Left ventricle myocardium superior (tissue), 1 donor: ENCODE measurements at places on chromosomes 16 and 17. TPM values are rescaled to one million over a fixed set of nuclear protein-coding genes. Genes with fewer than 3 reads are reported as not detected.

PTGES3L gene
- total RNA-seq, result 50.7 TPM

SLC5A11 gene
- not detected for total RNA-seq

SCGB1C2 gene
- not detected for total RNA-seq

KRTAP4-6 gene
- not detected for total RNA-seq

TMEM204 gene
- total RNA-seq, result 28.8 TPM

ACSM2A gene
- total RNA-seq, result not detected

TIGD7 gene
- total RNA-seq, result 7.6 TPM

- DNase-seq, result no peak
Measured at GRCh38 chr17:77649717-77650211, 308.7 kb upstream of the TNRC6C start.

DNA sequence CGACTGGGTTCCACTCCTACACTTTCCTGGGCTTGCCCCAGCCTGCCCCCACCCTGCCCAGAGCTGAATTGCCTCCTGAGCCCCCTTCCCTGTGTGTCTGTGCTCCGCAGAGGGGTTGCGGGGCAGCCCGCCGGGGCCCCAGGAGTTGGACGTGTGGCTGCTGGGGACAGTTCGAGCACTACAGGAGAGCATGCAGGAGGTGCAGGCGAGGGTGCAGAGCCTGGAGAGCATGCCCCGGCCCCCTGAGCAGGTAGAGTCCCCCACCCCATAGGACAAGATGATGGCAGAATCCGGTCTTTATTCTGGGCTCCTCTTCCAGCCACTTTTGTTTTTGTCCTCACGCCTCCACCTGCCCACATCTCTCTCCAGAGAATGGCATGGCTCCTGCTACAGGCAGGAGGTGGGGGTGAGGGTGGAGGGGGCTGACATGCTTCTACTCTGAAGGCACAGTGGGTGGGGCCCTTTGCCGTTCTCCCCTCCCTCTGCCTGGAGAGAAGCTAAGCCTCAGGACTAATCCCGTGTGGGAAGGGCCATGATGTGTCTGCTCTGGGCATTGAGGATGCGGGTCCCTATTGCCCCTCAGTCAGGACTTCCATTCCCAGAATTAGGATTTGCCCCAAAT, 3.5 kb downstream of the ACBD4 start:
- no peak for DNase-seq

DNA sequence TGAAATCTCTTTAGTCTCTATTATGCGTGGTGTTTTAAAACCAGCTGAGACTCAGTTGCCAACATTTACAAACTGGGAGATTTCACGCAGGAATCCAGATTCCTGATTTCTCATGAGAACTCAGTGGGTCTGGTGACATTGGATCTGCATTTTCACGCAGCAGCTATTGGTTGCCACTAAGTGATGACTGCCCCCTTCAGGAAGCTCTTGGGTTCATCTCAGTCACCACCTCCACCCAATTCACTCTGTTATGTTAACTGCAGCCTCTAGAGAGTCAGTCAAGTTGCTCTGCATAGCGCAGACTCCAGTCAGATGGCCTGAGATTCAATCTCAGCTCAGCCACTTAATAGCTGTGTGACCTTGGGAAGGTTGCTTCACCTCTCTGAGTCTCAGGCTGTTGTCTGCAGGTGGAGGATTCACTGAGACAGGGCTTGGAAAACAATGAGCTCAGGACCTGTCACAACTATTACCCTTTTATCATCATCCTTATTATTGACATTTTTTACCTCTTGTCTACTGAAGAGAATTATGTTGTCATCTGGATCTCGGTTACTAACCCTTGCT, 6.4 kb downstream of the SHISA9 start:
- DNase-seq, result no peak

DNA sequence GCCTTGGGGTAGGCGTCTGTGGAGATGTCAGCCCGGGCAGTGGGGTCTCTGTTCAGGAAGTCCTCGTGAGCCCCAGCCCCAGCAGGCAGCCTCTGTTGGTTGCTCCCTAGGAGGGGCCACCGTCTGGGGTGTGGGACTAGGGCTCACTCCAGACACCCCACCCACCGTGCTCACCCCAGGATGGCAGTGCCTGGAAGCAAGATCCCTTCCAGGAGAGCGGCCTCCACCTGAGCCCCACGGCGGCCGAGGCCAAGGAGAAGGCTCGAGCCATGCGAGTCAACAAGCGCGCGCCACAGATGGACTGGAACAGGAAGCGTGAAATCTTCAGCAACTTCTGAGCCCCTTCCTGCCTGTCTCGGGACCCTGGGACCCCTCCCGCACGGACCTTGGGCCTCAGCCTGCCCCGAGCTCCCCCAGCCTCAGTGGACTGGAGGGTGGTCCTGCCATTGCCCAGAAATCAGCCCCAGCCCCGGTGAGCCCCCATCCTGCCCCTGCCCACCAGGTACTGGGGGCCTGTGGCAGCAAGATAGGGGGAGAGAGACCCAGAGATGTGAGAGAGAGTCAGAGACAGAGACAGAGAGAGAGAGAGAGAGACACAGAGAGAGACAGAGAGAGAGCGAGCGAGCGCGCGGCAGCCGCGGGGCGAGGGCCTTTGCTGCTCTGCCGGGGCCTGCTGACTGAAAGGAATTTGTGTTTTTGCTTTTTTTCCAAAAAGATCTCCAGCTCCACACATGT, 9.8 kb downstream of the NTHL1 start:
- DNase-seq, result peak; percentile 46

DNA sequence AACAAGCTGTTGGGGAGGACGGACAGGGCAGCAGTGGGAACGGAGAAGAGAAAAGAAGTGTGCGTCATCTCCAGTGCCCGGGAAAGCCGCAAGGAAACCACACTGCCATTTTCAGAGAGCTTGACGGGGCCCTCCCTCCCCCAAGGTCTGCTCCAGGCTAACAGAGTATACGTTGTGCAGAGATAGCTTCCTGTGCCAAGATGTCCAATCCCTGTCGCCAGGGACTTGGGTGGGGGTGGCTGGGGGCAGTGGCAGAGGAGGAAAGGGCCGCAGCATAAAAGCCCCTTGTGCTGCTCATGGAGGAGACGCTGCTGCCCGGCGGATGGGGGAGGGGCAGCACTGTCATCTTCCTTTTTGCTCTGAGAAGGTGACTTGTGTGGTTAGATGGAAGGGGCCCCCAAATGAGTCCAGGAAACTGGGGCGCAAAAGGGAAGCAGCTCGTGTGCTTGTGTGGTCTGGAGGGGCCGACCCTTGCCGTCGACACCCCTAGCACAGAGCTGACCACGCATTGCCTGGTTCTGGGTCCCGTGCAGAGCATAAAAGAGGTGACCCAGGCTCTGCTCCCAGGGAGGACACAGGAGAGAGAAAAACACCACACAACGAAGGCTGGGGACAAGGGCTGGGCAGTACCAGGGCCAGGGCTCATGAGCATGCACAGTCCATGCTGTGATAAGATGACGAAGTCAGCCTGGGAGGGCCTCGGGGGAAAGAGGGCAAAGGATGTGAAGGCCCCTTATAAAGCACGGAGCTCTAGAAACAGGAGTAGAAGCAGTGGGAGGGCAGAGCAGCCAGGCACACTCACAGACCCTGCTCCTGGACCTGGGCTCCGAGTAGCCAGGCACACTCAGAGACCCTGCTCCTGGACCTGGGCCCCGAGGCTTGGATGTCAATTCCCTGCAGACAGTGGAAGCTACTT, 372.7 kb downstream of the SLC39A11 start:
- DNase-seq, result no peak

- DNase-seq, result no peak
Measured at GRCh38 chr17:81179220-81179619, 13.2 kb upstream of the AATK start.

DNA sequence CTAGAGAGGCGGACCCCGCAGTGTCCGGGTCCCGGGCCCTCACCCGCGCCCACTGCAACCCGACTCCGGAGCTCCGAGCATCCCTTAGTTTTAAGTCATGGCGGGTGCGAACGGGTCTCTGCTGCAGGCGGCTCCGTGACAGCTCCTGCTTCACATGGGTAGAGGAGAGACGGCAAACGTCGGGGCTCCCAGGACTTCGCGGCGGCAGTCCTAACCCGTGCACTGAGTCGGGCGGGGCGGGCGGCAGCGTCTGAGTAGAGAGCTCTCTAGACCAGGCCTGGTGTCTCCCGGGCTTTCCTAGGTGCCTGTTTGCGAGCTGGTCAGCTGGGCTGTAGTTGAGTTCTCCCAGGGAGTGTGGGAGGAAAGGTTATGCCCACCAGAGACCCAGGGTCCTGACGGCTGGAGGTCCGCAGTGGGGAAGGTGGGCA, 345 bp downstream of the TSC2 start:
- no peak for DNase-seq

DNA sequence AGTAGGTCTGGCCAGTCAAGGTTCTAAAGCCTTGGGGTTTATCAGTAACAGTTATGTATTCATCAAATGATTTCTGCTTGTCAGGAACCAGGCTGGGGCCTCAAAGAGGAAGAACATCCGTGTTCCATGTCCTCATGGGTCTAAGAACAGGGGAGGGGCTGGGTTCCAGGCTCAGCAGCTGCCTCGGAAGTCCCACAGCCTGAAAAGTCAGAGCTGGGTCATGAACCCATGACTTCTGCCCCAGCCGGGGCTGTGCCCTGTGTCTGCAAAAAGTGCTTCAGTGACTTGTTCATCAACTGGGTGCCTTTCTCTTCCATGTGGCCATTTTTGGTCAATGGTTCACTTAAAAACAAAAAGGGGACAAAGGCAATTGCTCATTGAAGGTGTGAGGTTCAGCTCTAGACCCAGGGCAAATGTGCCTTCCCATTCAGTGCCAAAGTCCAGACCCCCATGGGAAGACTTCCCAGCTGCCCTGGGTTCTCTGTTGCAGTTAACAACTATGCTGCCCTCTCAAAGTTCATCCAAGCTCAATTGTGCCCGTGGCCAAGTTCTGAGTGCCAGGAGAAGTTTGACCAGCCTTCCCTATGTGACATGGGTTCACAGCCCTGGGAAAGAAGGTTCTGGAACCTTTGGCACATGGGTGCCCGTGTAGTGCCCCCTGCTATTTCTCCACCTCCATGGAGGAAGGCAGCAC, 18.5 kb downstream of the TBKBP1 start:
- DNase-seq, result no peak

DNA sequence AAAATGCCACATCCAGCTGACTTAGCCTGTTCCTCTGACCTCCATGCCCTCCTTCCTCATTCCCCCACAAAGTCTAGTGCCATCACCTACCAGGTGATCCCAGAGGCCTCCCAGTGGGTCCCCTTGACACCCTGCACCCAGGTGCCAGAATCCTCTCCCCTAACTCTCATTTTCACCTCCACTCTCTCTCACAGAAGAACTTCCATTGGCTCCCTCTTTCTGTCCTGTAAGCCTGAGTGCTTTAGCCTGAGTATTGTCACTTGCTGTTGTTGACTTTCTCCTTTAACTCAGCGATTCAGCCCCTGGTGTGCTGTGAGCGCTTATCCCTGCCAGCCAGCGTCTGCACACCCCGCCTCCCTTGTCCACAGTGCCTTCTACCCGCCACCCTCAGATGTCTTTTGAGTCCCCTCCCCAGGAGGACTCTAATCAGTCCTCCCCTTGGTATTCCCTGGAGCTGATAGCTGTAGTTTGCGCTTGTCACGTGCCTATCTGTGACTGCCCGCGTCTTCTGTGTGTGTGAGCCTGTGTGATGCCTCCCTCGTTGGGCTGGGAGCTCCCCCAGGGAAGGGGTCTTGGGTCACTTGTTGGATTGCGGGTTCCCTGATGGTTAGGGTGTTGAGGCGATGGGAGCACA, 31.9 kb downstream of the ARHGAP23 start:
- no peak for DNase-seq

DNA sequence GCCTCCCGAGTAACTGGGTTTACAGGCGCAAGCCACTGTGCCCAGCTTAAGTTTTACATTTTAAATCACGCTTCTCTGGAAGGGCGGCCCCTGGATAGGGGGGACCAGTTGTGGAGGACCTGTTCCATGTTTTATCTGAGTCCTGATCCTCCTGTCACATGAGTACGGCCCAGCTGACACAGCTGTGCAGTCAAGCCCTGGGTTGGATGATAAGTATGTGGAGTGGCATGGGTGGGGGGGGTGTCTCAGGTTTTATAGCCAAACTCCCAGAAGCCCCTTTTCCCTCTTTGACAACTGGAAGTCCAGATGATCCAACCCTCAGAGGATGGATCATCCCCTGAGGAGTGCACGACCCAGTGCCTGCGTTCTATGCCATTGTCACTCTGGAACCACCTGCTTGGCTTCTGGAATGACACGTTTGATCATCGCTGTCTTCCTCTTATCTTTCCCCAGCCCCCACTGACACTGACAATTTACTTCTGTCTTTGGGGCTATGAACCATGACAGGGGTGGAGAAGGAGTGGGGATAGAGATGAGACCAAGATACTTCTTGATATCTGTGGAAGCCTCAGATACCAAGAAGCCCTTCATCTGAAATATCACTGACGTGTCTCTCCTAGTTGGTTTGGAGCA, 191.2 kb downstream of the MSI2 start:
- no peak for DNase-seq

GRCh38 chr16:86892509-86892908, 314.2 kb downstream of the FOXL1 start:
- no peak for DNase-seq

DNA sequence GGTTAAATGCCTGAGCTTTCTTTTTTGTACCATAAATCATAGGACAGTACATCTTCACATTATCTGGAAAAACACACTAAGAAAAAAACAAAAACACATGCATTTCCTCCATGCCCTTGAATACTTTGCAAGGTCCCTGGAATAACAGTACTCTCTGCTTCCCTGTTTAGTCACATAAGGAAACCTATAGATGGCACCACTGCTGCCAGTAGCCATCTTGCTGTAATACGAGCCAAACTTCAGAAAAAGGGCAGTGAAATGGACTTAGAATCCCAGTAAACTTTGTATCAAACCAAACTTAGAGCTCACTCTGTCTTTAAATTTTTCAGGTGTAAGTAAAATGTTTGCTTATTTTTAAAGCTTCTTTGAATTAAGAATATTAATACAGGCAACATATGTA, 435.5 kb downstream of the KCNJ2 start:
- no peak for DNase-seq

DNA sequence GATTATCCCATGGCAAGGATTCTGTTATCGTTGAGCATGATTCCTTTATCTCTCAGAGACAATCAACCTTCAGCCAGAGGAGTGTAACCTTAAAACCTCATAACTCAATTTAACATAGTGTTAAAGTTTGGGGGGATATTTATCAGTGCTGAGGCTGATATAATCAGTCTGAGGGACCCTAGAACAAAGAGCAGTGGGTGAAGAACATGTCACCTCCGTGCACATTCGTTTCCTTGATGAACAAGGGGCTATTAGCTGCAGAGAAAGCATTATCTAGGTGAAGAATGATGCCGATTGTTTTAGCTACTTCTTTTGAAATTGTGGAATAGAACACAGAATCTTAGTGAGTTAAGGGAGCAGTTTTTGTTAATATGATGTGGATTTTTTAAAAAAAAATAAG, 99.1 kb downstream of the SKAP1 start:
- DNase-seq, result no peak

GRCh38 chr16:57102888-57103851, 10.8 kb downstream of the CPNE2 start:
- DNase-seq, result no peak
